ENCODE measurements at places on chromosomes 16 and 17. TPM values are rescaled to one million over a fixed set of nuclear protein-coding genes. Genes with fewer than 3 reads are reported as not detected.

DNA sequence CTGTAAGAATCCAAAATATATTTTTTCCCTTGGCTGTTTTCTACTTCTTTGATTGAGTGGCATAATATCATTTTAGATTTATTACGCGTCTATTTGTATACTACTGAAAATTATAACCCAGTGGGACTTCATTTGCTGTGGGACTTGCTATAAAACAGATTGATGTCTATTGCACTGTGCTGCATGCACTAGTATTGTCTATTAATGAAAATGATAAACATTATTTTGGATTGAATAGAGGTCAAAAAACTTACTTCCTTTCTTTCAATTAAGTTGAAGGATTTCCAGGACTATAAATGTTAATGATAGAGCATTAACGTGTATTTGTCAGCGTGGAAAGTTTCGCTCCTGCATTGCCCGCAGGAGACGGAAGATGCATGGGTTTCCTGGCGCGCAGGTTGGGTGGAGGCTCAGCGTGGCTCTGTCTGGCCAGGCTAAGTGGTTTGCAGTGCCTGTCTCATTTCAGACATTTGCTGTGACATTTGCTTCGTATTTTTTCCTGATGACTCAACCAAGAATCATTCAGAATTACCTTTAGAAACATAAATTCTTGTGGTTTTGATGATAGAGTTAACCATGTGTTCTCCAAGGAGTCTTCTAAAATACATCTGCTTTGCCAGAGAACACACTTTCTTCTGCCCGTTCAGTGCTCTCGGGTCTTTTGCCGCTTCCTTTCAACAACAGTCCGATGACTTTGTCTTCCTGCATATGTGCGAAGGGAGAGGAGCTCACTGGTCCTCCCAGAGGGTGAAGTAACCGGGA, 216.7 kb downstream of the RPTOR start:
- DNase-seq = no peak

- DNase-seq = peak; percentile 75
Observed at GRCh38 chr17:27756467-27757371, 43.6 kb downstream of the NOS2 start.

- DNase-seq = peak; percentile 79
Observed at GRCh38 chr17:49132699-49133364, at the start of gene B4GALNT2. B4GALNT2 (plus strand) TSS chr17:49132769; CDS start chr17:49132793, 24 bp downstream.

- DNase-seq = no peak
Observed at GRCh38 chr16:12758670-12759558, 44.8 kb downstream of the CPPED1 start.

- no peak for DNase-seq
Observed at GRCh38 chr17:75064460-75064859, 17.4 kb downstream of the KCTD2 start.

DNA sequence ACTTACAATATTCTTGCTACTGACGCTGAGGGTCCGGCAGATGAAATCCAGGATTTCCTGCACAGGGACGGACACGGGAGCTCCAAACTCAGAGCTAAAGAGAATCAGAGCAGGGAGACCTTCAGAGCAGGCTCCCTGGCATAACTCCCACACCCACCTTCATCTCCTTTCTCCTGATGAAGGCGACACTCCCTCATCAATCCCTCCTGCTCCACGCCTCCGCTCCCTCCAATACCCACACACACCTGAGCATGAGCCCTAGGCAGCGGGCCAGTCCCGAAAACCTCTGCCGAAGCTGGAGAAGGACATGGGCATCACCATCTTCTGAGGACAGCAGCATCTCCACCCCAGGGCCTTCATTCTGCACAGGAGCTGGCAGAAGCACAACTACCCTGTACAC, 28.1 kb downstream of the PELP1 start:
- DNase-seq = no peak

DNA sequence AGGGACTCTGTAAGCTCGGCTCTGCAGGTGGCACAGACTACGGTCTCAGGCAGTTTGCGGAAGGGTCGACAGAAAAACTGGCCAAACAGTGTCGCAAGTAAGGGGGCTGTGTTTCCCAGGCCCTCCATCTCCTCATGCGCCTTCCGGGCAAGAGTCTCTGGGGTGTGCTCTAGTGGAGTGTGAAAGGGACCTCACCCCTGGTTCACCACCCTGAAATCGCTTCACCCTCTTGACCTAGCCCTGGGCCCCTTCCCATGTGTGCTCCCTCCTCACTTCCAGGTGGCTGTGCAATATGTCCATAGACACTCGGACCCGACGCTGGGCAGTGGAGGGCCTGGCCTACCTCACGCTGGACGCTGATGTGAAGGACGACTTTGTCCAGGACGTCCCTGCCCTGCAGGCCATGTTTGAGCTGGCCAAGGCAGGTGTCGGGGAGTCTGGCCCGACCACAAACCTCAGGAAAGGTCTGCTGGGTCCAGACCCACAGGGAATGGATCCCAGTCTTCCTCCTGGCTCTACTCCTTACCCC, 22.3 kb downstream of the UNC45B start:
- DNase-seq = no peak

DNA sequence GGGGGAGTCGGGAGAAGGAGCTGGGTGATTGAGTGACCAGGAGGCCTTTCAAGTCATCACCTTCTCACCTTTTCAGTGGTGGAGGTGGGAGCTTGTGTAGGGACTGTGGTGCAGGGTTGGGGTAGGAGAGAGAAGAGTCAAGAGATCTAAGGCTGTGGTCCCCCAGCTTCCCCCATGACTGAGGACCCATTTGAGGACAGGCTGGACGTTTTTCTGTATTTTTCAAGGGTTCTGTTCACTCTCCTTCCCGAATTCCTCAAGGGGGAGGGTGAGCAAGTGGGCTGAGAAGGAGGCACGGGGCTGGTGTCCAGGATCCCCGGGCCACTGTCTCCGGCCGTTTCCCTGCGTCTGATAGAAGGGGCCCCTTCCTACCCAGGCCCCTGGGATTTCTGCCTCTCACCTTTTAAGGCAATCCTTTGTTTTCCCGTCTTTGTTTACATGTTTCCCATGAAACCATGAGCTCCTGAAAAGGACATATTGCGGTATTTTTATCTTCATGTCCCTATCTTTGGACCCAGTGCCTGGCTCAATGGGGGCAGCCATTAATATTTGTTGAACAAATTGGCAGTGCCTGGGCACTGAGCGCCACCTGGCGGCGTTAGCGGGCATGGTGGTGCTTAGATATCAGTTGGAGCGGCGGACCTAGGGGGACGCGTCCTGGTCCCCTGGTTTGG, 9.2 kb upstream of the CD300A start:
- DNase-seq = peak; percentile 83

GRCh38 chr16:4525069-4525468, 13.5 kb downstream of the CDIP1 start:
- DNase-seq = no peak

- no peak for DNase-seq
Observed at GRCh38 chr16:1133271-1133670, 19.6 kb upstream of the CACNA1H start.

GRCh38 chr17:14294876-14295275, 6.0 kb upstream of the HS3ST3B1 start:
- DNase-seq = no peak

DNA sequence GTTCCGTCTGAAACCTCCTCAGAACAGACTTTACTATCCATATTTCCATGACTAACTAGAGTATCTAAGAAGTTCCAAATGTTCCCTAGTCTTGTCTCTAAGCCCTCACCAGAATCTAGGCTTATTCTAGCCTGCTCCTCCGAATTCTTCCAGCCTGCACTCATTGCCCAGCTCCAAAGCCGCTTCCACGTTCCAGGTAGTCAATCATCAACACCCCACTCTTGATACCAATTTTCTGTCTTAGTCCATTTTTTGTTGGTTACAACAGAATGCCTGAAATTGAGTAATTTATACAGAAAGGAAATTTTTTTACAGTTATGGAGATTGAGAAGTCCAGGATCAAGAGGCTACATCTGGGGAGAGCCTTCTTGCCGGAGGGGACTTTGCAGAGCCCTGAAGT, 21.1 kb downstream of the SLC38A8 start:
- DNase-seq = no peak

DNA sequence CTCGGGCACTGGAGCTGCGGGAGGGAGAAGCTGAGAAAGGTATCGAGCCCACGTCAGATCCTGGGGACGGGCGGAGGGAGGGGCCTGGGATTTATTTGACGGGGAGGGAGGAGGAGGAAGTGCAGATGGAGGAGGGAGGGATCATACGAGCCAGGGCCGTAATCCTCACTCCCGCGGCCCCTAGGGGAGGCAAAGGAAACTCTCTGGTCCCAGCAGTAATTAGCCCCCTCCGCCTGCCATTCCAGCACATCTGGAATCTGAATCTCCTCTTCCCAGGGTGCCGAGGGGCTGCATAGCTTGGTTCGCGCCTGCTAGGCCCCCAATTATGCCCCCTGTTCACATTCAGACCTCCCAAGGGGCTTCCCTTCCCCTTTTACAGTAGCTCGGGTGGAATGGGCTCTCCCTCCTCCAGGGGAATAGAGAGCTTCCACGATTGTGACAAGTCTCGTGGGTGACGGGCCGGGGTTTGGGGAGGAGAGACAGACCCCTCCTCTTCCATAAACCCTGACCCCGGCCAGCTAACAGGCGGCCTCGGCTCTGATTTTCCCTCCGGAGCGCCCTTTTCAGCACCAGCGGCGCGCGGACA, at the start of gene SEZ6L2:
Gene SEZ6L2 (minus strand): TSS at position 35 of the 586 bp plus-strand sequence. CDS start 531 bp downstream, outside the sequence.
- DNase-seq = peak; percentile 94

The PRKAR1A gene
- 160 TPM for total RNA-seq

The SGCA gene
- not detected for total RNA-seq

The TBC1D3I gene
- 1.00 TPM for total RNA-seq

The TEKT5 gene
- total RNA-seq = not detected

The SLC5A10 gene
- total RNA-seq = 0.19 TPM

The MFAP4 gene
- total RNA-seq = not detected
